ENCODE measurements at places on chromosomes 3 and 15.

- no peak for DNase-seq
Observed at GRCh38 chr15:39415634-39416033, 165.2 kb upstream of the THBS1 start.

DNA sequence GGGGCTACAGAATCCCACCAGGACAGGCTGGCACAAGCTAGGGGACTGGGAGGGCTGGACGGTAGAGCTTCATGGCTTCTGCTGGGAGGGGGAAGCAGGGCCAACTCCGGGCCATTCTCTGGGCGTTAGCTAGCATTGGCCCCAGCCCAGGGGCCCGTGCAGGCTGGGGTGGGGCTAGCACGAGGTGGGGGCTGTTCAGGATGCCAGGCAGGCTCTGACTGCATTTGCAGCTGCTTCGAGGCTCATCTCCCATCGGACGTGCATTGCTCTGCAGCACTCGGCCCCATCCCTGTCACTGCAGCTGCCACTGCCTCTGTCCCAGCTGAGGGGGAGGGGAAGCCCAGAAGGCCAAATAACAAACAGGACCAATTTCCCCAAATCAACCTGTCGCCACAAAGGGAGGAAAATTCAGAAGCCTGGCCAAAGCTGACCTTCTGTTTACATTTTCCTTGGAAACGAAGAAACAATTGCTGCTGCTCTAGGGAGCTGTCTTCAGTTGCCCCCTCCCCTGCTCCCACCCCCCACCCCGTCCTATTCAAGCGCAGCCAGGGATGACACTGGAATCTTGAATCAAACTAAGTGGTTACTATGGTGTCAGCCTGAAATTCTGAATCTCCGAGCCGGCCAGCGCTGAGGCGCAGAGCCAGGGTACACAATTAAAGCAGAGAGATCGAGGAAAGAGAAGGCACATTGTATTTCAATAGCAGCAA is 138.8 kb upstream of the PRR20G start:
- no peak for DNase-seq

GRCh38 chr15:99594916-99595315 is 29.1 kb downstream of the MEF2A start:
- no peak for DNase-seq

GRCh38 chr3:165643425-165643824 is 193.8 kb downstream of the BCHE start:
- no peak for DNase-seq

GRCh38 chr15:36832774-36833463 is 253.5 kb downstream of the CDIN1 start:
- no peak for DNase-seq

DNA sequence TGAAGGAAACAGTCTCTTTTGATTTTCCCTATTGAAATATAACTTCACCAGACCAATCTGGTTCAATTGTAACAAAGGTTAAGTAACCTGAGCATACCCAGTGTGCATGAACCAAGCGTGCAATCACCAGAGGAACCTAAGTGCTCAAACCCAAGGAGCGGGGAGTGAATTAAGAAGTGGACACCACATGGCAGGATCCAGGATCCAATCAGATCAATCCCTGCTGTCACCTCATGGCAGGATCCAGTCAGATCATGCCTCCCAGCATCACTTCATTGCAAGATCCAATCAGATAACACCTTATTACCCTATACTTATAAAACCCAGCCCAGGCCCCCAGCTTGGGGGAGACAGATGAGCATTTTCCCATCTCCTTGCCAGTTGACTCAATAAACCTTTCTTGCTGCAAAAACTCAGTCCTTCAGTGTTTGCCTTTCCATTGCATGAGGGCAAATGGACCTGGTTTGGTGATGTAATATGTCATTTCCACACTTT is 38.9 kb upstream of the RNU6-1 start:
- no peak for DNase-seq

- DNase-seq: no peak
Observed at GRCh38 chr3:69602112-69602511, 137.2 kb upstream of the MITF start.

DNA sequence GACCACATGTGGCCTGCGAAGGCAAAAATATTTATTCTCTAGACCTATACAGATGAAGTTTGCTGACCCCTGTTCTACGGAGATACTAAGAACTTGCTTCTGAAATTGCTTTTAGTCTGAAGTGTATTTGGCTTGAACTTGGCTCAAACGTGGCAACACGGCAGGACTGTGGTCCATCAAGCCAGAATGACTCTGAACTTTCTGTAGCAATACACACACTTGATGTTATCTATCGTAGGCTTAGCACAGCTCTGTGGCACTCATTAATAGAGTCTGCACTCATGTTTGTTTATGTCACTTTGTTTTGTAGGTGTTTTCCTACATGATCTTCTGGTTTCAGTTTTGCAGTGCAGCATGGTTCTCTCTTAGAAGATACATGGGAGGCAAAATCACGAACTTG is 298.1 kb downstream of the ADAMTS17 start:
- no peak for DNase-seq

DNA sequence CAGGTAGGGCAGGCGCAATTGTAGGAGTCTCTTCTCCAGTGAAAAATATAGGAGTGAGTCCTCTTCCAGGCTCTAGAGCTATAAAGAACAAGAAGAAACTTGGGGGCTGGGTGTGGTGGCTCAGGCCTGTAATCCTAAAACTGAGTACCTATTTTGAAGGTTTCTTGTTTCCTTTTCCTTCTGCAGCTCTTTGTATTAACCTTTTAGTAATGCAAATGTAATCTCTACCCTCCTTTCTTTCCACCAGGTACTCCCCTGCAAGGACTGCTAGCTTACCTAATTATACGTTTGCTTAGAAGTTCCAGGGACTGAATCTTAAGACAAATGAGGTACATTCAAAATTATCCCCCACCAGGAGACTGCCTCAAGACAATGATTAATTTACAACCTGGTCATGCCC is 75.9 kb downstream of the CD47 start:
- no peak for DNase-seq

GRCh38 chr3:36681867-36682266 is 82.5 kb downstream of the DCLK3 start:
- no peak for DNase-seq

DNA sequence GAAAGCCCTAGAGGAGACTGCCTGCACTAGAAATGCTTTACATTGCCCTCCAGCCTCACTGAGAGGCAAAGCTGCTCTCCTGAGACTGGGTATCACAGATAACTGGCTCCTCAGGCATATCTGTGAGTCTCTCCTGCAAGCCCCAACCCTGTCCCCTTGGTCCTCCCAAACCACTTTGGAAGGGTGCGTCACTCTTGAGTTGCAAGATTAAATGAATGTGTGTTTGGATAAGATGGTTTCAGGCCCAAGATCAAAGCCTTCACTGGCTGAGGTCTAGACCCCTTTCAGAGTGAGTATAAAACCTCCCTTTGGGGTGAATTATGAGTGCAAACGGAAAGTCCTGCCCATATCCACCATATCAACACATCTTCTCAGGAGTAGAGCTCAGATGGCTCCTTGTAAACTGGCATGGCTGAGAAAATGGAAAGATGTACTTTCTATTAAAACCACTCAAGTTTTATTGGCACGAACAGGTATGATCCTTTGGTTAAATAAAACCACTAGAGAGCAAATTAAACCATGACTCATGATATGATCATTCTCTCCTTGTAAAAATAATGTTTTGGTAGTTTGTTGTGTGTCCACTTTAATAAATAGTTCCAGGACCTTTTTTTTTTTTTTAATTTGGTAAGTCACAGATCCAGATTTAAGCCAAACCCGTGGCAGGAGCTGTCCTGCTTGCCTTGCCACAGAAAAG is 164.0 kb downstream of the CHST2 start:
- DNase-seq: no peak

DNA sequence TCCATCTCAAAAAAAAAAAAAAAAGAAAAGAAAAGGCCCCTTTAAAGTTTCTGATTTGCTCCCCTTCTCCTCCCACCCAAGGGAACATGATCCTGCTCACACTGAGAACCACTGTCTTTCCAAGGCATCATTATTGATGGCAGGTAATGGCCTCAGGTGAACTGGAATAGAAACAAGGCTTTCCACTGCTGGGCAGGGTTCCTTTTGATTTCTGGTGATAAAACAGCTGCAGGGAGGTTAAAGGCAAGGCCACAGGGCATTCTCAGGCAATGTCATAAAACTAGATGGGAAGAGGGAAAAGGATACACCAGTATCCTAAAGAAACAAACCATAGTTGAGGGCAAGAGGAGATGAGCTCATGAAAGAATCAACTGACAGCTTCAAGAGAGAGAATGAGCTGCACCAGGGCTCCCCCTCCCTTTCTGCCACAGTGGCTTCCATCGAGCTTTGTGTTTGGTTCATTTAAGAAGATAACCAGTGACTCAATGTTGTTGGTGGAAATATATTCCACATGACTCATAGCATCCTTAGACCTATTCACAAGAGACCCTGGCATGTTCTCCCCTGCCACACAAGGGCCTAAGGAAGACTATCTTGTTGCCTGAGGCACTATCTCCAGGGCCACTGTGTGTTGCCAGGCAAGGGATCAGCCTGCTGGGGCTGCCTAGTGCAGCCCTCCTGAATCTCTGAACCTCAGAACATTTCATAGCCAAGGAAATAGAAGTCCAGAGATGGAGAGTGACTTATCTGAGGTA is 86.4 kb downstream of the WDR76 start:
- no peak for DNase-seq

GRCh38 chr15:89654847-89655805 is at the start of gene KIF7:
TSS of gene KIF7 (minus strand) at chr15:89655467. CDS start at chr15:89652930, 2,537 bp downstream.
- no peak for DNase-seq

DNA sequence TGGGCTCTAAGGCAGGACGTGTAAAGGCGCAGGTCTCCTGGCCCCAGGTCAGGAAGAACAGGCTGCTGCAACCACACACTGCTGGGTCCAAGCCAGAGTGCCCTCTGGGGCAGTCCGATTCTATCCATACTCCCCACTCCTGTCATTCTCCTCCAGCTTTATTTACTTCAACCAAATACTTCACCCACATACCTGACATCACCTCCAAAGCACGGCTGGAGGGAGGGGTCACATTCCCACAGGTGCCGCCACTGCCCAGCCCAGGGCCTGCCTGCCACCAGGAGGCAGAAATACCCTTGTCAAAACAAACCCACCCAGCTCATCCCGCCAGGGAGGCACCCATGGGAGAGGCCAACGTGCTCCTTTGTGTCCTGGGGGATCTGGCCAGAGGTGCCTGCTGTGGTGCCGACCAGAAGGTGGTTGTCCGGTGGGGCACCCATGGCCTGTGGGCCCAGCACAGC is 100.4 kb downstream of the DAPK2 start:
- DNase-seq: no peak

- no peak for DNase-seq
Observed at GRCh38 chr3:168001244-168001643, 94.5 kb downstream of the GOLIM4 start.

GRCh38 chr3:149732234-149732633 is 20.1 kb downstream of the COMMD2 start:
- no peak for DNase-seq

DNA sequence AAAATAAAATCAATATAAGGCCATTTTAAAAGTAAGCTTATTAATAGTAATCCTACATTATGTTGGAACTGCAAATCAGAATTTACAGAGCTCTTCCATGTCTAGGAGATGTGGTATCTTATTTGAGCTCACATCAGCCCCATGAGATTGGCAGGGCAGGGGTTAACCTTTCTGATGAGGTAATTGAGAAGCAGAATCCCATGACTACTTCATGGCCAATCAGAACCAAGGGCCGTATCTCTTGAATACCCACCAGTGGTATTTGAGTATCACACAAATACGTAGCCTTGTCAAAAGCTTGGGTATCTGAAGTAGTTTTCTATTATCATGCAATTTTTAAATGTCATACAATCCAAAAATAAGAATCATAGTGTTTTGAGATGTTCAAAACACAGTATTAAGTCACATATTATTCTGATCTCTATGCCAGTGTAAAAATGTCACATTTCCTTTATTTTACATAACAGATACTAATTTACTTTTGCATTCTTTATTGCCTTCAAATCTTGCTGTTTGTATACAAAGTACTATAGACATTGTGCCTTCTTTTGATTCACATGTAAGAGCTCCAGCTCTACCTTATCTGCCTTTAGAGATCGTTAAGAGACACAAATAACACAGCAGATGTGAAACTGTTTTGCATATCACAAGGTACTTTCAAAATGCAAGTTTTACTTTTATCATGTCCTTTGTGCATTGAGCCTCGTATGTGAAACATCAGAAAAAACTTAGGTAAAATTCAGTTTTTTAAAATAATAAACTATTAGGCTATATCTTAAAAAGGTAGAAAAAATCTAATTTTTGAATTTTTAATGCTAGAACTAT is 251.7 kb upstream of the GOLGA6L4 start:
- DNase-seq: no peak

GRCh38 chr3:194375473-194376240 is 6.1 kb upstream of the LRRC15 start:
- DNase-seq: no peak

GRCh38 chr15:99096173-99096893 is 8.5 kb upstream of the SYNM start:
- DNase-seq: no peak

GRCh38 chr3:117499189-117499870 is 789.8 kb downstream of the TUSC7 start:
- DNase-seq: no peak

- no peak for DNase-seq
Observed at GRCh38 chr3:196235452-196236122, 19.3 kb downstream of the SLC51A start.

DNA sequence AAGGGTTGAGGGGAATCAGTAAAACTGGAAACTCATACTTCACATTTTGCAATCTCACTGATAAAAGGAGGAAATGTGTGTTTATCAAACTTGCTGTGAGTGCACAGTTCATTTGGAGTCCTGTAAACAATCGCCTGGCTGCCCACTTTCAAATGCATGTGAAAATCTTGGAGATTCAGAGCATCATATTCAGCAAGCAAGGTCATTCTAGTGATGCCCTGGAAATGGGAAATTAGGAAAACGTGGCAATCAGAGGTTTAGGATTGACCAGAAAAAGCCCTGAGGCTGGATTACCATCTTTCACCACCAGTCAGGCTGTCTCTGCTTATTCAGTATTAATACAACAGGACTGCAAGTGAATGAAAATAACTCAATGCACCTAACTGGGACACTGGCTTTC is 23.9 kb downstream of the DPH6 start:
- no peak for DNase-seq

- DNase-seq: no peak
Observed at GRCh38 chr3:13201851-13202250, 128.6 kb upstream of the IQSEC1 start.
